ENCODE measurements at places on chromosomes 3 and 15.
A peak's percentile ranks its signal among the peaks of the same experiment; 100 is the strongest.

DNA sequence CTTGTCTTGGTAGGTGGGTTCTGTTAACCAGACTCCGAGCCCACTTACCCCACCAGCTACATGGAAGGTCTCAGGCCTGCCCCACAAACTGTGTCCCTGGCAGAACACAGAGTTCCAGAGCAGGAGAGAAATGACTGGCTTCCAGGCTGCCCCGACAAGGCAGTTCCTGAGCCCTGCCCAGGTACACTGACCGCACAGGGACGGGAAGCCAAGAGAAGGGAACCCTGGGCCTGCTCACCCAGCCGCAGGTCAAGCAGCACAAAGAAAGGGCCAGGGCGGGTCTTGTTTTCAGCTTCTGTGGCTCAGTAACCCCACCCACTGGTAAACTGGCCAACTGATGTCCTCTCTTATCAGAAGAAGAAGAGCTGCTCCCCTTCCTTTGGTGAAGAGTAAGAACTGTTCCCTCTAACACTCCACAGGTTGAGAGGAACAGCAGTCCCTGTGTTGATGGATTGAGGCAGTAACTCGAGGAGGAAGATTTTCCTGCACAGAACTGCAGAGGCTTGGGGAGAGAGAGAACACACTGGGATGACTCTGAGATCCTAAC, 68.4 kb downstream of the CRTC3 start:
- peak; percentile 11 for DNase-seq

GRCh38 chr3:42443819-42444436, 33.5 kb upstream of the LYZL4 start:
- peak; percentile 84 for DNase-seq

GRCh38 chr3:44983484-44983941, 7.5 kb downstream of the EXOSC7 start:
- no peak for DNase-seq

GRCh38 chr15:66815318-66815717, 113.3 kb downstream of the SMAD6 start:
- DNase-seq, result no peak

GRCh38 chr15:39580117-39580484, 778 bp upstream of the THBS1 start:
- peak; percentile 100 for DNase-seq

DNA sequence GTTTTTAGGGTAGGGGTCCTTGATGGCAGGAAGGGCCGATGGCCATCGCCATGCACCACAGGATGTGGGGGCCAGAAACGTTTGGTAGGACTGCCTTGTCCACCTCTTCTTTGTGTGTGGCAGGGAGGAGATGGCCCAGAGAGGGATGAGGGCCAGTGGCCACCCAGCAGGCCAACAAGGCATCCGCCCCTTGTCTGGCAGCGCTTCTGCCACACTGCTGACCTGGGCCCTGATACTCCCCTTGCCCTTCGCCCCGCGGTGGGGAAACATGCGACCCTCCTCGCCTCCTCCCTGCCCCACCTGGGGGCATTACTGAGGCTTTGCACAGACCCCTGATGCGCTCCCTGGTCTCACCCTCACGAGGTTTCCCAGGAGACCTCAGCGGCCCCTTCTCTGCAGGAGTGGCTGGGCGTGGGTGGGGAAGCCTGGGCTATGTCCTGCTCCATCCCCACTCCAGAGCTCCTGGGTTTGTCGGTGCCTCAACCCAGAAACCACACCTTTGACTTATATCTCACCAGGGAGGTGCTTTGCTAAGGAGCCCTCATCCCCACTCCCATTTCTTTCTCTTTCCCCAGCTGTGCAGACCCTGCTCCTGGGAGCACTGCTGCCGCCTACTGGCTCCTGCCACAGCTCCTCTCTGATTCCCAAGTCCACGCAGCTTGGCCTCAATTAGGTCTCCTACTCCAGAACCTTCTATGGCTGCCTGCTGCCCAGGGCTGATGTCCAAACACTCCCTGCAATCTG, 38.7 kb downstream of the FEM1B start:
- DNase-seq, result no peak

DNA sequence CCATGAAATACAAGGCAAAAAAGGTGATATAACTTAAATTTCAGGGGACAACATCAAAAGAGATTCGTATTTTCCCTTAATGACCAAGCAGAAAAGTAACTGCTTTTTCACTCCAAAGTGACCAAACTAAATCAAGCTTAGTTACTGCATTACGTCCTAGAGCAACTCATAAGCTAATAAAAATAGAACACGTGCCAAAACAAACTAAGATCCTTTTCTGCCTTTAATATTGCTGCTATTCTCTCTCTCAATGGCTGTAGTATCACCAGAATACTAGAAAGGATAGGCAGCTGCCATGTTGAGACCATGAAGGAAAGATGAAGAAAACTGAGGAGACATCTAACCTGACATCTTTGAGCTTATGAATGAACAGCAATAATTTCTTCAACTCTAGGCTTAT, 43.3 kb downstream of the UBXN7 start:
- no peak for DNase-seq

DNA sequence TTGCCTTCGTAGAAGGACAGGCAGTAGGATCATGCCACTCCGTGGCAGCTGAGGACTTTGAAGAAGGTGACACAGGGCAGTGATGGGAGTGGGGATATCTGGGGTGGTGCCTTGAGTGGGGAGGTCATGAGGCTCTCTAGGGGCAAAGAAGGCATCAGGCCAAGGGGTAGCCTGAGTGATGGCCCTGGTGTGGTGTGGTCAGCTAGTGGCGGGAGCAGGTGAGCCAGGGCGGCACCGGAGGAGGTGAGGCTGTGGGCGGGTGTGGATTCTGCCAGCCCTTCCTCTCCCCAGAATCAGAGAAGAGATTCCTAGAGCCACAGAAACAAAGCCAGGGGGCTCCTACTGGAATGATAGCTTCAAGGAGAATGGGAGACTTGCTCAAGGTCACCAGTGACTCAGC, 18.4 kb downstream of the WNT7A start:
- no peak for DNase-seq

GRCh38 chr3:187807086-187807862, 62.0 kb upstream of the BCL6 start:
- DNase-seq, result no peak

GRCh38 chr3:169722724-169723123, 42.1 kb downstream of the TERC start:
- no peak for DNase-seq

- no peak for DNase-seq
Measured at GRCh38 chr3:80014576-80014975, 246.8 kb upstream of the ROBO1 start.

DNA sequence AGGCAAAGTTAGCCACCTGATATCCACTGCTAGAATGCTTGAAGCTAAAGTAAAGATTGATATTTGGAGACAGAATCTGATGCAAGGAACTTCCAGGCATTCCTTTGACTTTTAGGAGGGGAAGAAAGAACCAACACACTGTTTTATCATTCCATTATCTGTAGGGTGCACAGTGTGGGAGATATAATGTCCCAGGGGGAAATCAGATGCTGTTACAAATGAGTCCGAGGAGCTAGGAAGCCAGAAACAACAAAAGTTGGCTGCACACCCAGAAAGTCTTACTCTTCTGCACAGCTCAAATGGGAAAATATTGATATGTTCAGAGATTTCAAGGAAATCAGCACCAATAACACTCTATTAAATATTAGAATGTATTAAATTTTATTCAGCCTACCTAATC, 113.6 kb upstream of the ROBO1 start:
- no peak for DNase-seq

- no peak for DNase-seq
Measured at GRCh38 chr15:91254766-91255165, 154.7 kb downstream of the SV2B start.

GRCh38 chr15:99176757-99177156, 71.9 kb downstream of the SYNM start:
- DNase-seq, result no peak

GRCh38 chr3:156353563-156353962, 201.4 kb downstream of the SSR3 start:
- DNase-seq, result no peak

DNA sequence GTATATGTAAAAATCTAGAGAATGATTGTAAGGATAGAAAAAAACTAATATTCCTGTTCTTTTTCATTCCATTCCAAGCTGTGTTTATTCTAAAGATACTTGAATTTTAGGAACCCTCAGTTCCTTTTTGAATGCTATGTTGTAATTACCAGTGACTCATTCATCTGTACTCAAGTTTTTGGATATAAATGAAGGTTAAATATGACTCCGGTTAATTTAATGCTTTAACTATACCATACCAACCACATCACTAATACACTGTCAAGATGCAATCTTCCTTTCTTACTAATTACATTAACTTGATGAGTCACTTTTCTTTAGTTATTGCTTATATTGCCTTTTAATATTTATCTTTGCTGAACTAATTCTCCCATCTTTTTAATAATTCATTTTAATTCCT, 68.8 kb upstream of the ZNF148 start:
- no peak for DNase-seq

DNA sequence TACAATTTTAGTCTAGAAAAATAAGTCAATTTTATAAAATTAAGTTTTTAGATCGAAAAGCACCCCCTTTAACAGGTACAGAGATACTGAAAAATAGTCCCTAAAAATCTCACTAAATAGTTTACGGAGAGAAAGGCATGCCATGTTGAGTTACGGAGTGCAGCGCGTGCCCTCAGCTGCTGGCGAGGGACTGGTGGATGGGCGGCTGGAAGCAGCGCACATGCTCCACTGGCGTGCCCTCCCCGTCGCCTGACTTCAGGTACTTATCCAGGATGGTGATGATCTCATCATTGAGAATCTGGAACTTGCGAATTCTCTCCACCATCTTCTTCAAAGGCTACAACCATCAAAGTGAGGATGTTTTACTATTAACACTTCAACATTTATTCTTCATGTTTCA, 31.4 kb downstream of the NIPA2 start:
- no peak for DNase-seq

DNA sequence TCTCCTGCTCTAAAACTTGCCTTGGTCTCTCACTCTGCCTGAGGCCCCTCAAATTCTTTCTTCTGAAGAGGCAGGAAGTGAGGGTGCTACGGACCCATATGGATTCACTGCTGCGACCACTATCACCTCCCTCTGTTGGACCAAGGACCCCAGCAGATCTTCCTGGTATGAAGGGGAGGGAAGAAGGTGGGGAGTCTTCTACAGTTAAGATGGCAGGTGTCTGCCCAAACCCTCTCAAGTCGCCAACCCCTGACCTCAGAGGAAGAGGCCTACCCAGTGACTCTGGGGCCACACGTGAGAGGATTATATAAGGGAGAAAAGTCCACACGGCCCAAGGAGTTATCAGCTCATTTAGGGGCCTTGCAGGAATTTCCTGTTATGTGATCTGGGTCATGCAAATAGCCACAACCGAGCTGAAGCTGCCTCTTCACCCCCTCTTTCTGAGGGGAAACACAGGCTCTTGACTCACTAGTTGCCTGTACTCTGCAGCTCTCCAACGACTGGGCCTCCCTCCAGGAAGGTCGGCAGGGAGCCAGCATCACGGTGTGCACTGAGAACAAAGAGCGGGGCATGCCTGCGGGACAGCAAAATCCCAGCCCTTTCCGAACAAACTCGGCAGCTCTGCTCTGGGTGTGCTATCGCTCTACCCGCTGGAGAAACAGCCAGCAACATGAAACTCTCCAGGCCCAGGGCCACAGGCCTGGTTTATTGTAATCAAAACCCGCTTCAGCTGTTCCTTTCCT, 116.0 kb downstream of the XXYLT1 start:
- peak; percentile 81 for DNase-seq

DNA sequence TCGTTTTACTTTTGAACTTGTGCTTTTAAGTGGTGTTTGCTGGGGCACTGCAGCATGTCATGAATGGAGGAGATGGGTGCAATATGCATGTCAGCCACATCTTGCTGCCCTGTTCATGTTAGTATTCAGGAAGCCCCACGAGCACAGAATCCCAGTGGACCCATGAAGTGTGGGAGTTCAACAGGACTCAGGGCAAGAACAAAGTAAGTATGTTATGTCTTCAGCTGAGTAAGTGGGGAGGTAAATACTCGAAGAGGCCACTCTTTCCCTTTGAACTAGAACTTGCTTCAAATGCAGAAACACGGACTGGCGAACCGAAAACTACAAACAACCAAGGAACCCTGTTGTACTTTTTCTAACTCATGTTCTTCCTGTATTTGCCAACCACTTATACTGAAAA, 23.4 kb downstream of the SOX14 start:
- no peak for DNase-seq

GRCh38 chr15:44038755-44039191, 156.3 kb downstream of the FRMD5 start:
- DNase-seq, result no peak

GRCh38 chr3:138775254-138775595, 59.5 kb downstream of the PIK3CB start:
- no peak for DNase-seq

DNA sequence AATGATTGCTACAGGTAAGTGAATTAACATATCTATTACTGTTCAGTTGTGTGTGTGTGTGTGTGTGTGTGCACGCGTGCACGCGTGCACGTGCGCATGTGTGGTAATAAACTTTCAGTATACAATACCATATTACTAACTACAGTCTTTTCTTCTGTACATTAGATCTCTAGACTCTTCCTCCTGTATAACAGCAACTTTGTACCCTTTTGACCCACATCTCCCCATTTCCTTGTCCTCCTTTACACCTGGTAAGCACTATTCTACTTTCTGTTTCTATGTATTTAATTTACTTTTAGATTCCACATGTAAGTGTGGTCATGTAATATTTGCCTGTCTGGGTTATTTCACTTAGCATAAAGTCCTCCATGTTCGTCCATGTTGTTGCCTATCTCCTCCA, 29.1 kb upstream of the GOLIM4 start:
- DNase-seq, result peak; percentile 28

- DNase-seq, result no peak
Measured at GRCh38 chr3:48039487-48040190, 23.4 kb upstream of the MAP4 start.

GRCh38 chr15:79102595-79102994, 12.0 kb upstream of the RASGRF1 start:
- DNase-seq, result no peak

DNA sequence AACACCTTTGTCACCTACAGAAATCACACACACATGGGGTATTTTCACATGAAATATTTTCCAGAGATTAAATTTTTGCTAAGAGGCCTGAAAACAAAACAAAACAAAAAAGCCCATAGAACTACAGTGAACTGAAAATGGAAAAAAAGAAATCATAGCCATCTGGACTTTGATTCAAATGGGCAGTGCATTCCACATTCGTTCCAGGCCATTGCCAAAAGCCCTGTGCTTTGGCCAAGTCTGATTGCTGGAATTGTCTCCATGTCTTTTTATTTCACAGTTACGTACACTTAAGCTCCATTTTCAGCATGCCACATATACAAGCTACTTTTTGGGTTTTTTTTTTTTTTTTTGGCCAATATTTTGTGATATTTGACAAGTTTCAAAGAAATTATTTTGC, 47.1 kb downstream of the TFG start:
- DNase-seq, result no peak

- no peak for DNase-seq
Measured at GRCh38 chr15:25208735-25209134, 230.1 kb downstream of the UBE3A start.

- DNase-seq, result no peak
Measured at GRCh38 chr15:85588677-85589076, 206.0 kb downstream of the KLHL25 start.

DNA sequence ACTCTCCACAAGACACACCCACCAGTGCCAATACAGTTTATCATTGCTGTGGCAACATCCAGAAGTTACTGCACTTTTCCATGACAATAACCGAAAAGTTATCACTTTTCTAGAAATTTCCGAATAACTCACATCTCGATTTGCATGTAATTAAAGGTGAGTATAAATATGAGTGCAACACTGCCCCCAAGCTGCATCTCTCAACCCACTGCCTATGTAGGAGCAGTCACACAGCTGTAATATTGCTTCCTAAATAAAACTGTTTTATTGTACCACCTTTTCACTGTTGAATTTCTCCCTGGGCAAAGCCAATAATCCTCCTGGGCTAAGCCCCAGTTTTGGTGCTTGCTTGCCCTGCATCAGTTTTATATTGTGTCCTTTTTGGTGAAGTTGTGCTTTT, 601.0 kb upstream of the EPHA6 start:
- DNase-seq, result no peak

All from upper lobe of left lung (tissue), 6 donors.